Neuronal stem cell (in vitro differentiated cells): ENCODE measurements at places on chromosomes 5 and 9.

DNA sequence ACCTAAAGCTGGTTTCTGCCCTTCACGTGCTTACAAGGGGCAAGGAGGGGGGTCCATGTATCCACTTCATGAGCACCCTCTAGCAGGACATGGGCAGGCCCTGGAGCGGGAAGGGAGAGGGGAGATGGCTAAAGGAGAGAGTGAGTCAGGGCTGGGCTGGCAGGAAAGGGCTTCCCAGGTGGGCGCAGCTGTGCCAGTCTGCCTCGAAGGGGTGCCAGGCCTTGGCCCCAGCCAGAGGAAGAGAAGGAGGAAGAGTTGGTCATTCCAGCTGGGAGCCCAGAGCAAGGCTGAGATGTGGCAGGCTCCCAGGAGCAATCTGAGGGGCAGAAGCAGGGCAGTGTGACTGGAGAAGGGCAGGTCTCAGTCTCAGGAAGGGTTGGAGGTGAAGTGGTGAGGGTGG is 24.7 kb downstream of the TRIM14 start:
- DNase-seq = no peak

- no peak for DNase-seq
Measured at GRCh38 chr5:10521466-10522223, 42.2 kb upstream of the ANKRD33B start.

DNA sequence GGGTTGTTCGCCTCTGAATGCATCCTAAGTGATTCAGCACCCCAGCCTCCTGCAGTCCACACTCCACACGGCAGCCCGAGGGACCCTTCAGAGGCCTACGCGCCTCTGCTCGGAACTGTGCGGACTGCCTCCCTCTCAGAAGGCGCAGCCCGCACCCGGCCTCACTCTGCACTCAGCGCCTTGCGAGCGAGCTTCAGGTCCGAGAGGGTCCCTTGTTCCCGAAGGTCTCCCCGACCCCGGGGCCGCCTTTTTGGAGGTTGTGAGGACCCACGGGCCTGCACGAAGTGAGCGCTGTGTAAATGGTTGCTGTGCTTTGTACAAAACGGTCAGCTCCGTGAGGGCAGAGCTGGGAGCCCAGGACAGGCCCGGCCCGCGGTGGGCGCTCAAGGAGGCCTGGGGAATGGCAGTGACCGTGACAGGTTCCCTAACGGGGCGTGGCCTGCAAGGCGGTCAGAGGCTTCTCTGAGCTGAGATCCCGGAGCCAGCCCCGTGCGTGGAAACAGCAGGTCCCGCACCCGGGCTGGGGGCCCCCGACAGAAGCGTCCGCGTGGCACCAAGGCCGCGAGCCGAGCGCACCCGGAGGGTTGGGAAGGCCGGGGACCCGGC is 698 bp upstream of the CACNA1B start:
- DNase-seq = no peak

GRCh38 chr5:127997201-127997704 is 86.3 kb upstream of the SLC12A2 start:
- no peak for DNase-seq

DNA sequence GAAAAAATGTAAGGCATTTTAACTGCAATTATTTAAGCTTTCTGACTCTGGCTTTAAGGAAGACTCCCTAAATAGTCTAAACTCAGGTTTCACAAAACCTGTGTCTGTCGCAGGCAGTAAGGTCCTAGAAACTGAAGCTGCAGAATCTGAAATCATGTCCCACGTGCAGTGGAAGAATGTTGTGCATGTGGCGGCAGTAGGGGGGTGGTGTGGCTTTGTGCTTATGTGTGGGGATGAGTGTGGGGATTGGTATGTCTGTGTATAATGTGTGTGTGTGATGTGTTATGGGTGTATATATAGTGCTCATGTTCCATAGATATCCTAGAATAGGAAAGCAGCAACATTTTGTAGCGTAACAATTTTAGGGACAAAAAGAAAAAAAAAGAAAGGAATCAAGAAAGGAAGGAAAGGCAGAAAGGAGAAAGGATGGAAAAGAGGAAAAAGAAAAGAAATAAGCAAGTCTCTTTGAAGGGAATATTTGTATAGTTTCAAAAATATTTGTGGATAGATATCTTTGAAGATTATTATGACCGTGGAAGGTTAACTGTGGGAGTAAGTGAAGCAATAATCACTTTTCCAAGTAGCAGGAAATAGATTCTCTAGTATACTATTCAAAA is 6.6 kb downstream of the ANKDD1B start:
- DNase-seq = no peak

- no peak for DNase-seq
Measured at GRCh38 chr5:1490376-1490775, 33.4 kb downstream of the LPCAT1 start.

DNA sequence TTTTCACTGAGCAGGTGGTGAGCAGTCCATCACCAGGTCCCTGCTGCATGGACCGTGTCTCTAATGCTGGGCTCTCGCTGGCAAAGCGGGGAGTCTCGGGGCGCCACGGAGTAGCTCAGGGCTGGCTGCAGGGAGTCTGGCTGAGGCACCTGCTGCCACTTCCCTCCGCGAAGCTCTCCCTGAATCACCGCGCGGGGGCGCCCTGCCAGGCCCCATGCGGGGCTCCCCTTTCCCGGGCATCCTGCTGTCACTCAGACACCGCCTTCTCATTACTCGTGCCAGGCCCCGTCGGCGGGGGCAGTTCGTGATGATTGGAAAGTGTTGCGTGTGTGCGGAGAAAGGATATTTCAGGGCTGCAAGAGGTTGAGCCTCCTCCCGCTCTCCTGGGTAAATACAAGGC is 335.8 kb downstream of the IRX2 start:
- no peak for DNase-seq

- DNase-seq = peak; percentile 32
Measured at GRCh38 chr5:108380531-108381349, 1.2 kb downstream of the FBXL17 start.

- no peak for DNase-seq
Measured at GRCh38 chr5:1118738-1119137, 6.9 kb upstream of the SLC12A7 start.
